ENCODE measurements at places on chromosomes 16 and 17.

GRCh38 chr17:82668631-82669099 lies 20.4 kb upstream of the WDR45B start:
- no peak for DNase-seq

- DNase-seq = no peak
Measured at GRCh38 chr17:30200106-30200505, 35.4 kb downstream of the SLC6A4 start.

GRCh38 chr16:68283801-68284598 lies 19.7 kb downstream of the SLC7A6 start:
- no peak for DNase-seq

- DNase-seq = no peak
Measured at GRCh38 chr16:86651823-86652222, 73.5 kb downstream of the FOXL1 start.

GRCh38 chr17:70405492-70406220 lies 236.3 kb downstream of the KCNJ2 start:
- no peak for DNase-seq

DNA sequence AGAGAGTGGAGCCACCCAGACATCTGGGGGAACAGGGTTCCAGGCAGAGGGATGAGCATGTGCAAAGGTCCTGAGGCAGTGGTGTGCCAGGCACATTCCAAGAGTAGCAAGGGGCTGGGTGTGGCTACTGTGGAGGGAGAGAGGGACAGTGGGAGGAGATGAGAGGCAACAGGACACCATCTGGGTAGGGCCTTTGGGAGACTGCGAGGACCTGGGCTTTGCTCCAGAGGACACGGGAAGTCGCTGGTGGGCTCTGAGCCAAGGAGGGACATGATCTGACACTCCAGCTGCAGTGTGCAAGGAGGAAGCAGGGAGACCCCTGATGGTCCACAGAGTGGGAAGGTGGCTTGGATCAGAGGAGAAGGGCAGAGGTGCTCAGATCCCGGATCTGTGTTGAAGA lies 56.7 kb upstream of the MED9 start:
- no peak for DNase-seq

- peak; percentile 49 for DNase-seq
Measured at GRCh38 chr17:60421273-60422161, 772 bp upstream of the CHCT1 start.

GRCh38 chr17:65023791-65024190 lies 32.7 kb downstream of the GNA13 start:
- no peak for DNase-seq

DNA sequence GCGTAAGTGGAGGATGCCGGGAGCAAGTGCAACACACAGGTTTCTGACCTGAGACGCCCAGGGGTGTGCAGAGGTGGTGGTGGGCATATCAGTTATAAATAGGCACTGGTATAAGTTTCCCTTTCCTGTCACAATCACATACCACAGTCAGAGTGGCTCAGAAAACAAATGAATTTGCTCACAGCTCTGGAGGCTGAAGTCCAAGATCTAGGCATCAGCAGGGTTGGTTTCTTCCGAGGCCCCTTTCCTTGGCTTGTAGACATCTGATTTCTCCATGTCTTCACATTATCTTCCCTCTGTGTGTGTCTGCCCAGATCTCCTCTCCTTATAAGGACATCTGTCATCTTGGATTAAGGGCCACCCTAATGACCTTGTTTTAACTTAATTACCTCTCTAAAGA lies 250.5 kb upstream of the TNRC6C start:
- DNase-seq = no peak

DNA sequence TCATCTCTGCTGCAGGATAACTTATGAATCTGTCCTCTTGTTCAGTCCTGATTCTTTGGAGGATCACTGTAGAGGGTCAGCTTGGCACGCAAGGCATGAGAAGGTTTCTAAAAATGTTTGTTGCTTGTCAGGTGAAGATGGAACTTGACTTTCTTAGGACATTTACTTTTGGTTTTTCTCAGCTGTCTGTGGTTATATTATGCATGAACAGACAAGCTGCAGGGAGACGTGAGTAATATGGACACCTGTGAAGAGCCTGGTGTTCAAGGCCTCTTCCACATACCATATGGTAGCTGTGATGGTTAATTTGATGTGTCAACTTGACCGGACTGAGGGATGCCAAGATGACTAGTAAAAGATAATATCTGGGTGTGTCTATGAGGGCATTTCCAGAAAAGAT lies 270.2 kb upstream of the CPHXL start:
- no peak for DNase-seq

- DNase-seq = no peak
Measured at GRCh38 chr16:56815721-56816120, 49.3 kb upstream of the SLC12A3 start.

DNA sequence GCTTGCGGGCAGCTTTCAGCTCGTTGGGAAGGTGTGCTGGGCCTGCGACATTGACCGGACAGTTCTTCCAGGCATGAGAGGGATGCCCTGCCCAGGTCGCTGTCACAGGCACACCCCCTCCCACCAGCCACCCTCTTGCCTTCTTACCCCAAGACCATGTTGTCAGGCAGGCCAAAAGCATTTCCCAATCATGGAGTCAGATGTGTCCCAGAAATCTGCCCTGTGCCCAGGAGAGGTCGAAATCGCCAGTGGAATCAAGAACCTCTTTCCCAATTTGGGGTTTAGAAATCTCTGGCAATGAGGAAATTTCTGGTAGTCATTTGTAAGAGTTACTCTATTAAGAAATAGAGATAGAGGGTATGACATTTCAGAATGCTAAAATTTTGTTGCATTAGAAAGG lies 177.1 kb downstream of the RAB11FIP4 start:
- DNase-seq = no peak

DNA sequence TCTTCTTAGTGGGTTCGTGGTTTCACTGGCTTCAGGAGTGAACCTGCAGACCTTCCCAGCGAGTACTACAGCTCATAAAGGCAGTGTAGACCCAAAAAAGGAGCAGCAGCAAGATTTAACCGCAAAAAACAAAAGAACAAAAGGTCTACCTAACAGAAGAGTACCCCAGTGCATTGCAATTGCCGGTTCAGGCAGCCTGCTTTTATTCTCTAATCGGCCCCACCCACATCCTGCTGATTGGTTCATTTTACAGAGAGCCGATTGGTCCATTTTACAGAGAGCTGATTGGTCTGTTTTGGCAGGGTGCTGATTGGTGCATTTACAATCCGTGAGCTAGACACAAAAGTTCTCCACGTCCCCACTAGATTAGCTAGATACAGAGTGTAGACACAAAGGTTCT lies 2.0 kb upstream of the ARRB2 start:
- DNase-seq = no peak

- DNase-seq = no peak
Measured at GRCh38 chr16:68200088-68200783, 35.7 kb downstream of the ESRP2 start.

- DNase-seq = no peak
Measured at GRCh38 chr17:81957691-81958432, 3.1 kb downstream of the NOTUM start.
